ENCODE measurements at places on chromosomes 1 and 21.

GRCh38 chr1:173409613-173410012, 67.5 kb upstream of the PRDX6 start:
- DNase-seq: no peak

DNA sequence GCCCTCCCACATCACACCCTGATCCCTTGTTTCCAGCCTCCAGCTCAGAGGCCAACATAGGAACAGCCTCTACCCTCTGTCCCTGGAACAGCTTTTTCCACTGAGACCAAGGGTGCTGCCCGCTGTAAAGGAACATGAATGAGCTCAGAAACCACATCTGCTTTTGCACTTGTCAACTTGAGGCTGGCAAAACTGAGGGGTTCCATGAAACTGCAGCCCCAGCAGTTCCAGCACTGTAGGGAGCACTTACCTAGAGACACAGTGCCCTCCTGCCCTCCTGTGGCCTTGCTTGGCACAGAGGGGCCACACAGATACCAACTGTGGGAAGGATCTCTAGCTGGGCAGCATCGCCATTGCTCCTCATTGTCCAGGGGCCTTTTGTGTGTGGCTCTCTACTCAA, 51.7 kb downstream of the ITPKB start:
- DNase-seq: peak; percentile 36

- DNase-seq: no peak
Observed at GRCh38 chr1:235657269-235657668, 7.7 kb upstream of the GNG4 start.

- no peak for DNase-seq
Observed at GRCh38 chr1:209414803-209415329, 168.6 kb upstream of the CAMK1G start.

DNA sequence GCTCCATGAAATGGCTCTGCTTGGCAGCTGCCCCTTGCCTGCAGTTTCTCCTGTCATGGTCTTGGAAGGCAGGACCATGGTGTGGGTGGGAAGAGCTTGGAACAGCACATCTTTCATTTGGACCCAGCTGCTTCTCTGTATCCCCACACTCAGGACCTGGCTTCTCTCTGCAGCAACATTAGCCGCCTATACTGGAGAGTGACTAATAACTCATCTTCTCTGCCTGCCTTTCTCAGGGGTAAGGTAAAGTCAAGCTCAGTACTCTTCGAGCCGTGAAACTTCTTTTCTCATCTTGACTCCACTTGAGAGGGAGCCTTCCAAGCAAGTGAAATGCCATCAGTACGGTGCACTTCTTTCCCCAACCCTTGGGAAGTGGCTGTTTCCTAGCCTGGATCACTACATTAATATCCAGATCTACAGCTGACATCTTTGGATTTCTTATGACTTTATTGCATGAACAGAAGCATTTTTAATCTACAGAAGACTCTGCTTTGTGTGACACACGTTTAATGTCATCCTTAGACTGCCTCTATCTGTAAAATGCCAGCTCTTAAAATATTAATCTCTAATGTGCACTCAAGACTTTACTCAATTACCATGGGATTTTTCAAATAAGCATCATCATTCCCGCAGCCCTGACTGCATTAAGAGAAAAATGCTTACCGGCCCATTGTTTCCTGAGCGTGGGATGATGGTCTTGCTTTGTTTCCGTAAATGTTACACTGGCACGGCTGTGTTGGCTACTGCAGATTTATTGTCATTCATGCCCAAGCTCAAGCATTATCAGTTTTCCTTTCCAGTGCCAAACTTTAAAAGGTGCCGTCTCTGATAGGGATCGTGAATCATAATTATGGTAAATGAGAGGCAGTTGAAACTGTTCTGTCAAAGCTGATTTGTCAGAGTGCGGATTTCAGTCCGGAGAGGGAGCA, 242.9 kb downstream of the HHAT start:
- DNase-seq: no peak

GRCh38 chr1:185373813-185374529, 56.9 kb upstream of the IVNS1ABP start:
- DNase-seq: no peak

DNA sequence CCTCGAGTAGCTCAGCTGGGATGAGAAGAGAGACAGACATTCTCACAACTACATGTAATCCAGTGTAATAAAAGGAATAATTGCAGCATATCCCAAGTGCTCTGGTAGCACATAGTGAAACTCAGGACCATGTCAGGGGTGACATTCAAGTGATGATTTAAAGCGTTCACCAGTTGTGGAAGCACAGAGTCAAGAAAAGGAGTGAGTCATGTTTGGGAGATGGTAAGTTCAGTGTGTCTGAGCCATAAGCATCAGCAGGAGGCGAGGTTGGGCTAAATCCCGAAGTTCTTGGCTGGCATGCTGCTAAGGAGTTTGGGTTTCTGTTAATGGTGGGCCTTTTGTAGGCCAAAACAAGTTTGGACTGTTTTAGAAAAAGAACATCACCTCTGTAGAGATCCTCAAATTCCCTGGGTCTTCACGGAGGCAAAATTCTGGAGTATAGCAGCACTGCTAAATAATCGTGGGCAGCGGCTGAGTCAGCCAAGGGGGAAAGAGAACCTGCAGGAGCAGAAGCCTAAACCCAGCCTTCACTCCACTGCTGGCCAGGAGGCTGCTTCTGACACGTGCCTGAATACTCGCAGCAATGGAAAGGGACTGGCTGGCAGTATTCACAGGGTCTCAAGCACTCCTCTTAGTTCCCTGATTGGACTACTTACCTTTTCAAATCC, 7.2 kb upstream of the NHLH1 start:
- no peak for DNase-seq

DNA sequence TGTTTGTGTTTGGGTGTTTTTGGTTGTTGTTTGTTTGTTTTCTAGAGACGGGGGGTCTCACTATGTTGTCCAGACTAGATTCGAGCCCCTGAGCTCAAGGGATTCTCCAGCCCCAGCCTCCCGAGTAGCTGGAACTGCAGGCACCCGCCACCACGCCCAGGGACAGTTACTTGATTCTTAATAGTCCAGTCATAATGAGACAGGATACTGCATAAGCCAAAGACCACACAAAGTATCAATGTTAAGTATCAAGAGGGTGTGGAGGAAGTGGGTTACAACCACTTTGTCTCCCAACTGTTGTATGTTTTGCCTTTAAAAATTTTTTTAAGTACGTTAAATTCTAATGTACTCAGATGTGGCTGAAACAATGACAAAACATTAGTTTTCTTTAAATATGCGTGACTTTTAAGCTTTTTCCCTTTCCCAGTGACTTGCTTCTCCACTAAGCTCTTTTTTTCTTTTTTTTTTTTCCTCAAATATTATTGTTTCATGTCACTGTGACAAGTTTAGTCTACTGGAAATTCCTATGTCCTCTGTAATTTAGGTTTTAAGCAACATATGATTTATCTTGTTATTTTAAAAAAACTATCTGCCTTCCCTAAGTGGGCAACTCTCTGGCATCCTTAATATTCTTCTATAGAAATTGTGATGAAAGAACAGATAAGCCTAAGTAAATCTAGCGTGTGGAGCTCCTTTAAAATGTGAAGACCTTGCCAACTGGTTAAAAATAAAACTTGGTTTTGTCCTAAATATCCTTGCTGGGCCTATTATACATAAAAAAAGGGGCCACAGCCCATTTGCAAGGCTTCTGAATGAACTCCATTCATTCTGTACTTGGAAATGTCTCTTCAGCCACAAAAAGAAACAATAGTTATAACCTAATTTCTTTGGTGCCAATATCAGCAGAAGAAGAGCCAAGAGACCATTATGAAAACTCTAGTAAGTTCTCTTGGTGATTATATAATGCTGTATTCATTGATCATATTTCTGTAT, 56.2 kb upstream of the DPH5 start:
- peak; percentile 5 for DNase-seq

GRCh38 chr1:205700865-205701401, 20.6 kb upstream of the SLC45A3 start:
- DNase-seq: no peak

DNA sequence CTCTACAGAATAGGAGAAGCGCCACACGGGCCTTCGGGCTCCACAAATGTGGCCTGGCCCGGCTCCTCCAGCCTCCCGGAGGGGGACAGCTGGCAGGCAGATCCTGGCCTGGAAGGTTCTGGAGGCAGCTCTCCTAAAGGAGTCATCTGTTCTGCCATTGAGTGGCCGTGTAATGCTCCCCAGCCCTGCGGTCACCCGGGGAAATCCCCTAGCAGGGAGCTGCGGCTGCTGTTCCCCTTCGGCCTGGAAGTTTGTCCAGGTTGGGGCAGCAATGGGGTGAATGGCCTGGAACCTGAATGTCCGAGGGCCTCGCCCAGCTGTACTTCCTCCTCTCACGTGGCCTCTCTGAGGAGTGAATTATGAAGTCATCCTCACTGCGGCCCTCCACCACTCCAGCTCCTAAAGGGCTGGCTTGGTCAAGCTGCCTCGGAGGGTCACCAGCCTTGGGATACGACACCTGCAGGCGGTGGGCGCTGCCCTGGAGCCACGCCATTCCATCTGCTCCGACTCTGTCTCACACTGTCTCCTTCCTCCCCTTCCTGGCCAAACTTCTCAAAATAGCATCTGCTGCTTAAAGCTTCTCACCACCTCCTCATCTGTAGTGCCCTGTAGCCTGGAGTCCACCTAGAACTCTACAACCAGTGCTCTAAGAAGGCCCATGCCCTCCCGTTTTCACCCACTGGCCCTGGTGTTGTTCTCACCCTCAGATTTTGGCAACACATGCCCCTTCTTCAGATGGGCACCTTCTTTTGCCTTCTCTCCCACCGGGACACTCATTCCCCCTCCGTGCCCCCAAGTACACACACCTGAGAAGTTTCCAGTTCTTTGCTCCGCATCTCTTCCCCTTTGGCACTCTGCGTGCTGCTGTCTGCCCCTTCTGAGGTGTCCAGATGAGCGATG, 54.4 kb upstream of the TMPRSS2 start:
- DNase-seq: no peak

DNA sequence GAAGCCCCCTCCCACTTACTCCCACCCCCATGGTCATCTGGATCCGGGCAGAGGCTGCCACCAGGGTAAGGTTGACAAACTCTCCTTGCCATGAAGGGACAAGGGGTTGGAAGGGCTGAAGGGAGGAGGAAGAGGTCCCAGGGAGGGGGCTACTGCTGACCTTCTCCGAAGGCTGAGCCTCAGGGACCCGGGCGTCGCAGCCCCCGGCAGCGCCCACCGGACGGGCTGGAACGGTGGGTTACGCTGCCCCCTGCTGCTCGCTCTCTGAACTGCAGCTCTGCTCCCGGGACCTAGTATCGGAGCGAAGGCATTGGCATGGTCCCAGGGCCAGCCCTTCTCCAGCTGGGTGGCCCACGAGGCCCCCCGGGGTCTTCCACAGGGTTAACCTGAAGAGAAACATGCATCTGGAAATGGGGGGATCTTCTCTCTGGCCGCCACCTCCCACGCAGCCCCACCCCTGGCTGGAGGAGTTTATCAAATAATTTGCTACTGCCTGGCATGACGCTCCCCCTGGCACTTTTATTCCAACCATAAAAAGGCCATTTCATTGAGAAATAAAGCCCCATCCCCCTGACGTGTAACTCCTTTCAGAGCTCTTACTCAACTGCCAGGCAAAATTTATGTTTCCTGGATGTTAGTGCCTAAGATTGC, 70.4 kb upstream of the TARDBP start:
- DNase-seq: peak; percentile 50

GRCh38 chr1:16443975-16444770, 3.6 kb downstream of the NECAP2 start:
- DNase-seq: no peak

DNA sequence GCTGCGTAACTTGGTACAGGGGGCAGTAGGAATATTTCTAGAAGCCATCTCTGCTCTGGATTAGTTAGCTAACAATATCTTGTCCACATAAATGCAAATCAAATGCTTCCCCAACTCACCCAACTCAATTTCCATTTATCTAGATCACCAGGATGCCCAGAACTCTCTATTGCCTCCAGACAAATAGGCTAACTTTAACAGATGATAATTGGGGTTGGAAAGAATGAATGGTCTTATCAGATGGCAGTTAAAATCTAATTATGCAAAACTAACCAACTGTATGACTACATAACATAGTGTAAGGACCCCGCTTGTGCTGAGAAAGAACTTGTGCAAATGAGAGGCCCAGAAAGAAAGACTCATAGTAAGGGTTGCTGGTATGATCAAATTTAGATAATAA, 1024.8 kb downstream of the PLA2G4A start:
- no peak for DNase-seq

DNA sequence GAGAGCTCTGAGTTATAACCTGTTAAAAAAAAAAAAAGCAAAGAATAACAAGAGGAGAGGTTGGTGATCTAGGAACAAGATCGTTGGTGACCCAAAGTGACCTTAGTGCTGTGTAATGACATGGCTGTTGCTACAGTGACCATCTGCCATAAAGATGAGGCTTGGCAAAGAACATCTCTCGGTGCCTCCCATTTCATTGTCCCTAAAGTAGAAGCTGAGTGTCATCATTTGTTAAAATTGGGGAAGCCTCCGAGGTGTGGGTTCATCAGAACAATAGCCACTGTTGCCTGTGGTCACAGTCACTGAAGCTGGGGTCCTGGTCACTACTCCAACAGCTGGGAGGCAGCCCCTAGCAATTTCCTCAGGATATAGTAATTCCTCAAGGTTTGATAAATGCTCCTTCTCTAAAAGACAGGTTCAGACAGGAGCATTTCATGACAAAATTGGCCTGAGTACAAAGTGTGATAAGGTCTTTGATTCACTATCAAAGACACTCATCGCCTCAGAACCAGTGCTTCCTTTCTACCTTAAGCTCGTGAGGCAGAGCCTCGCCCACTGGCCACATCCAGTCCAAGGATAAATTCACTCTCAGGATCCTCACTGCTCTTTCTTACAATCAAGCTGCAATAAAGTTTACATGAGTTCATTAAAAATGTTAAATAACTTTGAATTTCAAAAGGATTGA, 81.9 kb upstream of the RGS2 start:
- no peak for DNase-seq

DNA sequence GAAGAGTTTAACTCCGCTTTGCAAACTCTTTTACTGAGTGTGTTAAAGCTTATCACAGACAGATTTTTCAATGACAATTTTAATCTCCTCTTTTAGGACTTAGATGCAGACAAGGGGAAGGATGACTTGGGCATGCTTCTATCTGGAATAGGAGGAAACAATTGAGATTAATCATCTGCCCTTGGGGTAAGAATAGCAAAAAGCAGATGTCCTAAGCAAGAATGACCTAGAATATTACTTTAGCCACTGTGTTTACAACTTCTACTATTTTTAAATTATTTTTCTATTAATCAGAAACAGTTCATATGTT, 569.0 kb upstream of the ADGRL2 start:
- DNase-seq: no peak

Measured in activated T-cell treated with anti-CD3 and anti-CD28 coated beads for 24 hours (primary cell).